Activated T-cell treated with anti-CD3 and anti-CD28 coated beads for 48 hours (primary cell): ENCODE measurements at places on chromosomes 1 and 21.

GRCh38 chr1:9801909-9802308 is 21.9 kb downstream of the CLSTN1 start:
- DNase-seq, result no peak

DNA sequence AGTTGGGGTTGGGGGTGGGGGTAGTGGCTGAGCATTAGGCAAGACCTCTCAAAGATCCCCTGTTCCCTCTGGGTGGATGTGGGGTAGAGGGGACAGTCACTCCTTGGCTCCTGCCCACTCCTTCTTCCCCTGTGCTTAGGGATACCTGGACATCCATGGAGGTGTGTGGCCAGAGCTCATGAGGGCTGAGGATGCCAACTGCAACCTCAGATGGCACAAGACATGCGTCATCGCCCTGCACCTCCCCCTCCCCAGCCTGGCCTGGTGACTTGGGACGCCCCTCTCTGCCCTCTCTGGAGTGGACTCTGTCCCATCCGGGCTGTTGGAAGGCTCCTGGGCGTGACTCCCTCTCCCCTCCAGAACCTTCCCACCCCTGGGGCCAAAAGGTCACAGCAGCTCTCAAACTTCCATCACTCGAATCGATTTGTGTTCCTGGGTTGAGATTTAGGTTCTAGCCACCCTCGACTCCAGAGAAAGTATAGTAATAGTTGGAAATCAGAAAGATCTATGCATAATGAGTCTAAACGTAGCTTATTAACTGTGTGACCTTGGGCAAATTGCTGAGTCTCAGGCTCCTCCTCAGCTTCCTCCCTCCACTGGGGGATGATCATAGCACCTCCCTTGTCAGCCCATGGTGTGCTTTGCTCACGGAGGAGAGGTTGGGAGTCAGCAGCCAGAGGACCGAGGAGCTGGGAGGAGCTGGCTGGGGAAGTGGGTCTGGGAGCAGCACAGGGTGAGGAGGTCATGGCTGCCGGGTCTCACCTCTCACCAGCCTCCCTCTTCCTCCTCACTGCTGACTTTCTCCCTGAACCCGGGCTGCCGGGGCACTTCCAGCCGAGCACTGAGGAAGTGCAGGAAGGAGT is 2.2 kb upstream of the PTPN7 start:
- DNase-seq, result no peak

DNA sequence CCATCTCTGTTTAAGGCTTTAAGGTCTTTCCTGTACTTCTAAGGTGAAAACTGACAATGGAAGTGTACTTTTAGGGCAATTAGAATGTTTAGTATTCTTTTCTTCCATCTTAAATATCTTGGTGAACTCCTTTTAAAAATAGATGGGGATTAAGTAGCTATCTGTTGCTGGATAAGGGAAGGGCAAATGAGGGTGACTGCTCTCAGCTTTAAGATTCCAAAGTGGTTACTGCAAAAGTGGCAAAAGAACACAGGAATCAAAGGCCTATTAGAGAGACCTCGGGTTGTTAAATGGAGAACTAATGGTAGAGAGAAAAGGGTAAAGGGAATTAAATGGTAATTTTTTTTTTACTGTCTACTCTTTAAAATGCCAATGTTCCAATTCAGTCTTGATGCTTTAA is 774.1 kb upstream of the B3GALT2 start:
- DNase-seq, result no peak

GRCh38 chr1:17875171-17875881 is 120.2 kb downstream of the ACTL8 start:
- no peak for DNase-seq

- DNase-seq, result no peak
These were observed 157.3 kb downstream of the PEX14 start for GRCh38 chr1:10631811-10632593.

DNA sequence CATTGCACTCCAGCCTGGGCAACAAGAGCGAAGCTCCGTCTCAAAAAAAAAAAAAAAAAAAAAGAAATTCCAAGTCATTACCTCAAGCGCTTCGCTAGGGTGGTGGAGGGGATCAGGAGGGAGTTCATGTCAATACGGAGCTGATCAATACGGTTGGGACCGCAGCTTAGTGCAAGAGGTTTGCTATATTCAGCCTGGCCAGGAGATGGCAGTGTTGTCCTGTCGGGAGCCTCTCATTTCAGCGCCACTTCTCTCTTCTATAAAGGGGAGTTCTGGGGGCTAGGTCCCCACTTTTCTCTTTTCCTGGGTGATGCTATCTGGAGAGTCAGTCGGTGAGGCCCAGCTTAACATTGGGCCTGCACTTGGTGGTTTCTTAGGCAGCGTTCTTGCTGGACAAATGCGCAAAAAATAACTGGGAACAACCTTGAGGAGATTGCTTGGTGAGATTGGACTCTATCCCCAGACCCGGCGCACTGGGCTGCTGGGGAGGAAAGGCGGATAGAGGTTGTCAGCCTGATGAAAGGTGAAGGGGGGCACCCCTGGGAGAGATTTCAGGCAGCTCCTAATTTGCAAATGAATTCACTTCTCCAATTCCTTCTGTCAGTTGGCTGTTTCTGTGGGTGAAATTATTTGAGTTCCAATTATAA is 40.4 kb downstream of the KIAA0040 start:
- DNase-seq, result peak; percentile 61
